WERI-Rb-1 (cell line): ENCODE measurements at places on chromosomes 2 and 18.
A peak's percentile ranks its signal among the peaks of the same experiment; 100 is the strongest.

DNA sequence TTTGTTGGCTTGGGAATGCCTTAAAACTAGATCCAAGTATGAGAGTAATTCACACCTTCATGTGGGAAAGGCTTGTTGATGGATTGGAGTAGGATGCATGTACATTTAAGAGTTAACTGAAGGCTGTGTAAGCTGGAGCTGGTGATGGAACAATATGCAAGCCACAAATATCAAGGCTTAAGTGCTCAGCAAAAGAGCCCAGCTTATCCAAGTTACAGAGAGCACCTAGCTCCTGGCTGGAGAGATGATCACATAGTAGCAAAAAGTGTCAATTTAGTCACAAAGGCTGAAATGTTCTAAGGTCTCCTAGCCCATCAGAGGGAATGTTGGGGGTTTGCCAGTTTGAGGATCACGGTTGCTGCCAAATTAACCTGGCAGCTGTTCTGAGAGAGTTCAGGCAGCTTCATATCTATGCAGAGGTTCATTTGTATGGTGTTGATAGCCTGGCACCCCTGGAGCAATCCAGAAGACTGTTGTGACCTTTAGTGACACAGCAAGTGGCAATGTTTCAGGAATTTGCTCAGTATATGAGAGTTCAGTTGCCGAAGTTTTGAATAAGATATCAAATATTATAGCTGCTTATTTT, 228.2 kb downstream of the DOK6 start:
- no peak for DNase-seq

DNA sequence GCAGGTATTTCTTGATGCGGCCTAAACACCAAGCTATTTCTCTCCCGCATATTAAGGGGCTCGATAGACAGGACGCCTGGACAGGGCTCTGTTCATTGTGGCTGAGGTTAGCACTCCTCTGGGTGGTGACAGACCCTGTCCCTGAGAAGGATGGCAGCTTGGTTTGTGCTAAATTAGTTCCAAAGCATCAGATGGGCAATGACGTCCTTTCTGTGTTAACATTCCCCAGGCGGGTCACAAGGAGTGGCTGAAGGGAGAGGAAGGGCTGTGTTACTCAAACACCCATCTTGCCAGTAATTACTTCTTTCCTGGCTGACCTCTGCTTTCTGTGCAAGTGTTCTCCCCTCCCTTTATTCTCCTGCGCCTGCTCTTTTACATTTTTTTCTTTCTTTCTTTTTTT, 75.0 kb downstream of the TMEM247 start:
- DNase-seq: no peak

- DNase-seq: peak; percentile 86
Measured at GRCh38 chr2:17309741-17310339, 208.4 kb downstream of the RAD51AP2 start.

DNA sequence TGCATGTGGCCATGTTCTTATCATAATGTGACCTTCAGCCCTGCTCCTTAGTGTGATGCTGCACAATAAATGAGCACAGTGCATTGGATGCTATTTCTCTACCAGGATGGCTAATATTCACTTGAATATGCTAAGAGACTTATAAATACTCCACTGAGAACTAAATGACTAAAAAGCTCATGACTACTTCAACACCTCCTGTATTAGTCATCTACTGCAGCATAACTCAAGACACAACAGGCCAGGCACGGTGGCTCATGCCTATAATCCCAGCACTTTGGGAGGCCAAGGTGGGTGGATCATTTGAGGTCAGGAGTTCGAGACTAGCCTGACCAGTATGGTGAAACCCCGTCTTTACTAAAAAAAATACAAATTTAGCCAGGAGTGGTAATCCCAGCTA, 213.4 kb downstream of the RND3 start:
- DNase-seq: no peak

DNA sequence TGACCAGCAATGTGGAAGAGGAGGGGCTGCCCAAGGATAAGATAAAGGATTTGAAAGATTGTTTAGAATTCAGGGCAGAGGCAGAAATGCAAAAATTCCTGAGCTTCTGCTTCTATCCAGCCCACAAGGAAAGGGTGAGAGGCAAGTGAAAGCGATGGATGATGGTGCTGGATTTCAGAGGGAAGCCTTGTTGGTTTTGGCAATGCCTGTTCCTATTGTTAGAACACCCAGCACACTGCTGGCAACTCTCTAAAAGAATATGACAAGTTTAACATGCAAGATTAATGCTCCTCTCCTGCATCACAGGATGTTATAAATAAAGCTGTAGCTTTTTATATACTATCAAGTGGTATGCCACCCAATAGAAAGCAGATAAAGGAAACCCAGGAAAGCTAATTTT, 92.6 kb downstream of the ZNF385B start:
- no peak for DNase-seq

DNA sequence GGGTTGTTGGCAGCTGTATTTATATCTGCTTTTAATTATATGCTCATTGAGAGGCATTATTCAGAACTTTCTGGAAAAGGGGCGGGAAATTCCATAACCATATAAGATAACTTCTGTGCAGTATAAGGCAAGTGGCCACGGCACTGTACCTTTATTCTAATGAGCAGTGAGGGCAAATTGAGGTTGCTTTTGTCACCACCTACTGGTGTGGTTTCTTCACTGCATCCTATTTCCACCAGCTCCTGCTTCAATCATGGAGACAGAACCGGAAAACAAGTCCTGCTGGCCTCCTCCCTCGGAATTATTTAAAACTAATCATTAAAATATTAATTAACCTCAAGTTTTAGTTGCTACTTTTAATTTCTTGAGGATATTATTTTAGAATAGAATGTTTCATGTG, 759.4 kb downstream of the CBLN2 start:
- peak; percentile 7 for DNase-seq

DNA sequence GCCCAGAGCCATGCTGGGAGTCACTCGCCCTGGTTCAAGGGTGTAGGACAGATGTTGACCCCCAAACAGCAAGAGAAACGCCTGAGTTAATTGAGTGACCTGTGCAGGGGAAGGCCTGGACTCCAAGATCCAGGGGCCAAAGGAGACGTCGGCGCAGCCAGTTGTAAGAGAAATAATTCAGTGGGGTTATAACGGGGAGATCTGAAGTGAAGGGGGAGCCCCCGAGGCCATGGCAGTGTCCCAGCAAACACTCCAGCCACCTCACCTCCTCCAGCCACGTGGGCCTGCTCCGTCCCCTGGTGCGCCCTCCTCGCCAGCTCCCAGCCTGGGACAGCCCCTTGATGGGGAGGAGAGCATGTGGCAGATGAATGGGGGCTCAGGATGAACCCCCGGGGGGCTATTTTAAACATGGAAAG, 130.7 kb upstream of the GPC1 start:
- DNase-seq: no peak

DNA sequence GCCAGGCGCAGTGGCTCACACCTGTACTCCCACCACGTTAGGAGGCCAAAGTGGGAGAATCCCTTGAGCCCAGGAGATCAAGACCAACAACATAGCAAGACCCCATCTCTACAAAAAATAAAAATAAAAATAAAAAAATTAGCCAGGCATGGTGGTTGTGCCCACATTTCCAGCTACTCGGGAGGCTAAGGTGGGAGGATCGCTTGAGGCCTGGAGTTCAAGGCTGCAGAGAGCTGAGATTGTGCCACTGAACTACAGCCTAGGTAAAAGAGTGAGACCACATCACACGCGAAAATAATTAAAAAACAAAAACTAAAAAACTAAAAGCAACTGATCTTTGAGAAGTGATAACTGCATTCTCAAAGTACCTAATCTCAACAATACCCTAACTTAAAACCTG, 1.8 kb downstream of the C2orf76 start:
- DNase-seq: no peak

- no peak for DNase-seq
Measured at GRCh38 chr2:239498981-239499634, 98.3 kb upstream of the HDAC4 start.

GRCh38 chr2:148350199-148350598, 294.4 kb upstream of the EPC2 start:
- DNase-seq: no peak

- DNase-seq: no peak
Measured at GRCh38 chr2:215451012-215451756, 15.3 kb upstream of the FN1 start.

DNA sequence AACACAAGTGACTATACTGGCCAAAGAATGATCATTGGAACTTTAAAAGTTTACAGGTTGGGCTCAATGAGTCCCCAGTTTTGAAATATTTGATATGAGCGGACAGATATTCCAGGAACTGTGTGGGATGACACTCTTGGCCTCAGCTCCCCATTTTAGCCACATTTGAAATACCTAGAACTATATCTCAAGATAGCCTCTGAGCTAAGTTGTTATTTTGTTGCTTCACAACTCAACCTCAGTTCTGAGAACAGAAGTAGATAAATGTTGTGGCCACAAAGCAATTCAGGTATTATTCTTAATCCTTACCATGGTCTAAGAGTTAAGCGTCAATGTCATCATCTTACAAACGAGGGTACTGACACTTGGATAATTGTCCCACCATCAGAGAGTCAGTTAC, 172.2 kb upstream of the SETBP1 start:
- DNase-seq: no peak
